Stimulated activated CD4-positive, alpha-beta T cell treated with anti-CD3 and anti-CD28 coated beads, Interleukin-2, amount 100 ng/mL, for 4 hours (primary cell): ENCODE measurements at places on chromosomes 7 and 10.

DNA sequence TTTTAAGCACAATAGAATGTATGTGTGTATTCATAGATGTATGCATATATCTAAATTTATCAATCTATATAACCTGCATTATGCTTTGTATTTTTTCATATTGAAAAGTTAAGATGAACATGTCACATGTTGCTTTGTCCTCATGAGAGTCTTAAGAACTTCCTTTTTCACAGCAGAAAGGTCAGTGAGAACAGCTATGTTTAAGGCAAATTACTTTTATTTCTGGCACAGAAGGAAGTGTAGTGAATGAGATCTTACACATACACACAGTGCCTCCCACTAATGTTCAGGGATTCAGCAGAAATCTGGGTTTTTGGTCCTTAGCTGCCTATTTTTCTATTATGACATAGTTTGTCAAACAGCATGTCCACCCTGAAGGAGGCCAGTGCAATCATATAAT lies 134.8 kb downstream of the TMEM26 start:
- no peak for DNase-seq

DNA sequence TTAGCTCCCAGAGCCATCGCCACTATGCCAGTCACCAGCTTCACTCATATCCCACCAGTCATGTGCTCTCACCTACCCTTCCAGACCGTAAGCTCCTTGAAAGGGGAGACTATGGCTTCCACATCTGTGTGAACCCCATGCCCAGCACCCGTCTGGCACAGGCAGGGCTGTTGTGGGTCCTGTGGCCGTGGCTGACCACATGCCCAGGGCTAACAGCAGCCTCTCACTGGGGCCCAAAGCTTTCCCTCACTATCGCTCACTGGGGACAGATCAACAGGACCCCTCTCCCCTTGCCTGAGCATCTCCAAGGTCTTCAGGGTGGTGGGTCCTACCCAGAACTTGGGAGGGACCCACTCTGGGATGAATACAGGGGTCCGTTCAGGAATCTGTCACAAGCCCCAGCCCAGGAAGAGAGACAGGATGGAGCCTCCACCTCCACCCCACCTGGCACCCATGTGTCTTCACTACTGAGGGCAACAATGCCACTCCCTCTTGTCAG lies 303.9 kb downstream of the GRID1 start:
- DNase-seq: no peak

DNA sequence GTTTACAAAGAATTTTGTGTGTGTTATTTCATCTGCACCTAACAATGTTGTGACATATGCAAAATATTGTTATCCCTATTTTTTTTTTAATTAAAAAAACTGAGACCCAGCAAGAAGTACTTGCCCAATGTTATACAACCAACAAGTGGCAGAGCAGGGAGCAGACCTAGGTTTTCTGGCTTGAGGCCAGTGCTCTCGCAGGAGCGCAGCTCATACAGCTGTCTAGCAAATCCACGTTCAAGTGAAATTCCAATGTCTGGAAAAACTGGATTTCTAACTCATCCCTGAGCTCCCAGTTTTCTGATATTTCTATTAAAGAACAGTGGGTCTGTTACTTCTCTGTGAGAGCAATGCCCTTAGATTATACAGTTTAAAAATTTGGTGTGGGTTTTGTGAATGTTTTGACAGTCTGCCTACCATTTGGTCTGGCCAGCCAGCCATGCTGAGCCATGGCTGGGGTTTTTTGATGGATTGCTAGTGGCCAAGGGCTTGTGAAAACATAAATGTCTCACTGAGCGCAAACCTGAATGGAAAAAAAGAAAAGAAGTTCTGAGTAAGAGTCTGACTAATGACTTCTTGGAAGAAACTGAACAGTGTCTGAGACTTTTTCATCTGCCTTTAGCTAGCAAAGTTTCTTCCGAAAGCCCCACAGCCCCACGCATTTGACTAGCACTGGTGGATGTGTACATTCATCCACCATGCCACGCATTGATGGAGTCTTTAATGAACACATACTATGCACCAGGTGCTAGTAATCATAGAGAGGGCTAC lies 15.4 kb upstream of the PRF1 start:
- DNase-seq: no peak

DNA sequence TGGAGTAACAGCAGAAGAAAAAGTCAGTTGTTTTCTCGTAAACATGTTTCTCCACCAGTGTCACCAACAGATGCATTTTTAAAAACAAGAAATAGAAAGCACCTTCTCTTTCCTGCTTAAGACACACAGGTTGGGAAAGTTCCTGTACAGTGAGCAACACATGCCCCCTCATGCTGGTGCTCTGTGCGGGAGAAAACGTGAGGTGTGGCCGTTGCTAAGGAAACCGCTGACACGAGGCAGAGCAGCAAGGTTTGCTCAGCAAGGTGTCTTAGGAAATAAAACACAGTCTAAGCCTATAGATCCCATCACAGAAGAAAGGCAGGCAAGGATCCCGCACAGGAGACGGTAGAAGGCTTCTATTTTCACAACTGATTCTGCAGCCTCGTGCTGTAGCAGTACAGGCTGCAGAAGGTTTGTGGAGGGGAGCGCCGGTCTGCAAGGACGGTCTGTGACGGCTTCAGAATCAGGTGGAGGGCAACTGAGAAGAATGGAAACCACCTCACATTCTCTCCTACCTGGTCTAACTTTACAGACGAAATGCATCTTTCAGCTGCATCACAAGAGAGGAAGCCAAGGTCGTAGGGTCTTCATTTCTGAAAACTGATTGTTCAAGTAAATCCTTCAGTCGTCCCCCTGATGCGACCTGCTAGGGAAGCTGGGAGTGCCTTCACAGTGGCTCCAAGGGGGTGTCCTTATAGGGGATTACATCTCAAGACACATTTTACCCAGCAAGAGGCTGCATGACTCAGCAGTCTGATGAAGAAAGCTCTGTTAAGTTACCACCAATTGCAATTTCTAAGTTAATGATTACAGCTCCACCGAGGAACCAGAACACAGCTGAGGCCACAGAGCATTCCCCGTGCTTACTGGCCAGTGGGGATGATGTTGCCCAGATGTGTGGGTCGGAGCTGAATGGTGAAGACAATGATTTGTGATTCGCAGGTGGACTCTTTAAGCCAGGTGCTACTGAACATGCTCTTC lies 150.7 kb upstream of the KLF14 start:
- DNase-seq: no peak

DNA sequence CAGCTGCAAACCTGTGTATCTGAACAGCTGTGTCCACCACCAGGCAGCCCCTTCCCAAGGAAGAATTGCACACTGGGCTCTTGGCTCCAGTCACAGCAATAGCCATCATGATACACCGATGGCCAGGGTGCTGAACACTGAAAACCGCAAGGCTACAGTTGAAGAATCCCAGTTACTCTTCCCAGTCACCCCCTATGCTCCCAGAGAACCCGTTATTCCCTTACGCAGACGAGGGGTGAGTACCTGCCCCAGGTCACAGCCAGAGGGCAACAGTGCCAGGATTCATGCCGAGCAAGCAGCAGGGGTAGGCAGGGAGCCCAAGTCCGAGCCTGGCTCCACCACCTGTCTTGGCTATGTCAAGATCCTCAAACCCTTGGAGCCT lies 57.8 kb downstream of the RASGEF1A start:
- DNase-seq: no peak

GRCh38 chr7:26861050-26861449 lies 3.3 kb downstream of the SKAP2 start:
- no peak for DNase-seq

DNA sequence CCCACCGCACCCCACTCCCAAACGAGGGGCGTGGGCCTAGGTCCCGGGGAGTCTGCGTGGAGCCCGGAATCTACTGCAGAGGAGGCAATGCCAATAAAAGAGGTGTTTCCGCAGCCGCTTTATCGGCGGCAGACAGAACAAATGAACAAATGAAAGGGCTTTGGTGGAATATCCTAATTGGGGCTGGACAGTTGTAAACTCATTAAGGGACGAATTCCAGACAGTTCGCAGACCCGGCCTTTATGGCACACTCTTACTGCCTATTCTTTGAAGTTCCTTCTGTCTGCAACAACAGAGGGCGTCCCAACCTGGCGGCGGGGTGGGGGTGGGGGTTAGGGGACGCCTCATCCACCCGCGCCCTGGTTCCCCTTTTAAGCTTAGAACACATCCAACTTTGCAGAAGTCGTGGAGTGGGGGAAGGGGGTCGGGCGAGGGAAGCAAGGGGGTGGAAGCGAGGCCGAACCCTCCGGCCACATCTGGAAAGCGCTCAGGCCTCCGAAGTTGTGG lies 4.1 kb downstream of the HOXA9 start:
- DNase-seq: no peak
